ENCODE measurements at places on chromosomes 2 and 18.

DNA sequence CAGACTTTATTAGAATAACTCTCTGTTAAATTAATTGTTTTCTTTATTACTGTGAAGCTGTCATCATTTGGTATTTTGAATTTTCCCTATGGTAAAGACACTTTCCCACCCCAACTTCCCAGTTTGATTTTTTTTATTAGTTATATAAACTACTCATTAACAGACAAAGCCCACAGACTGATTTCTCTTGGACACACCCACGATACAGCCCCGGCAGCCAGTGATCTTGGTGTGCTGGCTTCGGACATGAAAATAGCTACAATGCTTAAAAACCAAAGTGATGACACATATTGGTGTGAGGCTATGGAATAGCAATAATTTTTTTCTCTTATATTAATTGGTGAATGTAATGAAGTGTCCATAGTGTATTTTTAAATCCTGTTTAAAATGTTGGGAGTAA, 225.4 kb upstream of the SIX3 start:
- DNase-seq = no peak

DNA sequence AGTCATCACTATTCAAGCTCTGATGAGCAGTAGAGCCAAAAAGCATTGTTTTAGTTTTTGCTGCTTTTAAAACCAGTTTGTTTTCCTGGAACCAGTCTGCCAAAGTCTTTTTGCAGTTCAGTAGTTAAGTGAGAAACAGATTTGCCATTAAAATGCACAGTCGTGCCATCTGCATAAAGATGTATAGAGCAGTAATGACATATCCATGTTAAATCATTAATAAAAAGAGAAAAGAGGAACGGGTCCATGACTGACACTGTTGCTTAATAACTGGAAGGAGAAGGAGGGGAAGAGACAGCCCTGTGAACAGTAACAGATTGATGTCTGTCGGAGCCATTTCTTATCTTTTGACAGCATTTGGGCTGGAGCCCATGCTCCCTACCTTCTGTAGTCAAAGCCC, 704.6 kb downstream of the SATB2 start:
- no peak for DNase-seq

- DNase-seq = no peak
These were observed 34.0 kb upstream of the SLC40A1 start for GRCh38 chr2:189614585-189614984.

DNA sequence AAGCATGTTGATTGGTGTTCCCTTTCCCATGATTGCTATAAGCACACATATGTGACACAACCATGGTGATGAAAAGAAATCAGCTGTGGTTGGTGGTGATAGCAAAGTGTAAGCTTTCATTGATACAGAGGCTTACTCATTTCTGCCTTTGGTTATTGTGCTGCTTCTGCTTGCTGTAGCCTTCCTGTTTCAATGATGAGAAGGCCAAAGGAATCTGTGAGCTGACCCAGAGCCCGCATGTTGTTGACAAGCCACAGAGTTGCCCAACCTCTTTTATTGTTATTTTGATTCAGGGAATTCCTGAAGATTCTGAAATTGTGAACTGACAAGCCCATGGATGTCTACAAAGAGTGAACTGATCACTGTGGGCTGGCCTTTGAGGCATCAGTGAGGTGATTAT, 164.4 kb downstream of the TMEFF2 start:
- DNase-seq = no peak

DNA sequence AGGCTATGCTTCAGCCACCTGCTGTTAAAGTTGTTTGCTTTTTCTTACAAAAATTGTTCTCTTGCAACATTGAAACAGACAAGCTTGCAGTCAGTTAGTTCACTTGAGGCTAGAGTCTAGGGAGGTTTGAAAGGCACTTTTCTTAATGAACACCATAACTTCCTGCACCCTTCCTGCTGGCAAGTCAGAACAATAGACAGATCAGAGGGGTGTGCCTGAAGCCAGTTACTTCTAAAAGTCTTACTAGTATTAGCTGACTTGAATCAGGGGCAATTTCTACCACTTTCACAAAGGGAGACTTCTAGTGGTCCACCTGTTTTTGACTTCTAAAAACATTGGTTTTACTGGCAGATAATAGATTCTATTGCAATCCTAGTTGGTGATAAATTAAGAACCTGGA, 367.4 kb upstream of the CDH20 start:
- no peak for DNase-seq

DNA sequence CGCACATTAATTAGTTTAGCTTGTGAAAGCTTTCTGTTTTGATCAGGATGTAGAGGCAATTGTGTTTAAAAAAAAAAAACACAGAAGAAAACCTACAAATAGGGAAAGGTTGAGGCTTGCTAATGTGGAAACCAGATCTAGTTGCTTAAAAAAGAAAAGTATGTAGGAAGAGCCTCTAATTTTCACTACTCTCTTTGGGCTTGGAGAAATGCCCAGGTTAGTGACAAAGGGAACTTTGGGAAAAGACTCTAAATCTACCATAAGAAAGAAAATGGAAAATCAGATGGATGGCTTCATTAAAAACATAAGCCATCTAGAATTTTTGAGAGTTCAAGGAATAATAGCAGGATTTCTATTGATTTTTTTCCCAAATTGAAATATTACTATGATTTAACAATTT, 47.3 kb upstream of the SLC38A11 start:
- no peak for DNase-seq

DNA sequence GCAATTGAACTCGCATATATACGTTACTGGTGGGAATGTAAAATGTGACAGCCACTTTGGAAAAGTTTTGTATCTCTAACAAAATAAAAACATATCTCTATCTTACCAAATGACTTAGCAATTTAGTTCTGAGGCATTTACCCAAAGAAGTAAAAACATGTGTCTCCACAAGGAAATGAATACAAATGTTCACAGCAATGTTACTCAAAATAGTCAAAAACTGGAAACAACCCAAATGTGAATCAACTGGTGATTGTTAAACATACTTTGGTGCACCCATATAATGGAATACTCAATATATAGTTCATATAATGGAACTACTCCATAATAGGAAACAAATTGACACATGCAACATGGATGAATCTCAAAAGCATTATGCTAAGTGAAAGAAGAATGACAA, 70.4 kb upstream of the DNER start:
- no peak for DNase-seq

DNA sequence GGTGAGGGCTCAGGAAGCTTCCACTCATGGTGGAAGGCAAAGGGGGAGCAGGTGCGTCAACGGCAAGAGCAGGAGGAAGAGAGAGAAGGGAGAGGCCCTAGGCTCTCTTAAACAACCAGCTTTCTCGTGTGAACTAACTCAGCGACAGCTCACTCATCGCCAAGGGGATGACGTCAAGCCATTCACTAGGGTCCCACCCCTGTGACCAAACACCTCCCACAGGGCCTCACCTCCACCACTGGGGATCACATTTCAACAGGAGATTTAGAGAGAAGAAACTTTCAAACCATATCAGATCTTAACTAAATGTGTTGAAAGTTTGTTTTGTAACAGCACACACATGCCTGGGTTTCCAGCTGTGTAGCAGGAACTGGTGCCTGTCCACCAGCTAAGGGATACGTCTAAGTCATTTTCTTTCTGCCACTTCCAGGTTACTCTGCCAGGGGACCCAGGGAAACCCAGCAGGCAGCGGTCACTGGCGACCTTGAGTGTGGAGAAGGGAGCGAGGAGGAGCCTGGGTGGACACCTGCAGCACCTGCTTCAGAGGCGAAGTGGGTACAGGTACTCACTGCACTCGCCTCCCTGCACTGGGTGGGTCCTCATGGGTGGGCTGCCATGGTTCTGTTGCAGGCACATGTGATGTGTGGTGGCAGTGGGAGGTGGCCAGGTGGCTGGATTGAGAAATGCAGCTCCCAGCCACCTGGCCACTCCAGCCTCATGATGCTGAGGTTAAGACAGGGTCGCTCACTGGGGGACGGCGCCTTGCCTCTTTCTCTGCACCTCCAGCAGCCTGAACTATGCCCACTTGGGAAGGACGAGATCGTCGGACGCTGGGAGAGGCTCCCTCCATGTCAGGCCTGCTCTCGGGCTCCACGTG, 8.4 kb upstream of the GPC1 start:
- DNase-seq = no peak

GRCh38 chr2:150449856-150450255, 37.6 kb downstream of the RND3 start:
- DNase-seq = no peak

GRCh38 chr2:160889439-160890170, 270.6 kb upstream of the TANK start:
- no peak for DNase-seq

GRCh38 chr2:71891719-71892422, 255.8 kb downstream of the CYP26B1 start:
- no peak for DNase-seq

DNA sequence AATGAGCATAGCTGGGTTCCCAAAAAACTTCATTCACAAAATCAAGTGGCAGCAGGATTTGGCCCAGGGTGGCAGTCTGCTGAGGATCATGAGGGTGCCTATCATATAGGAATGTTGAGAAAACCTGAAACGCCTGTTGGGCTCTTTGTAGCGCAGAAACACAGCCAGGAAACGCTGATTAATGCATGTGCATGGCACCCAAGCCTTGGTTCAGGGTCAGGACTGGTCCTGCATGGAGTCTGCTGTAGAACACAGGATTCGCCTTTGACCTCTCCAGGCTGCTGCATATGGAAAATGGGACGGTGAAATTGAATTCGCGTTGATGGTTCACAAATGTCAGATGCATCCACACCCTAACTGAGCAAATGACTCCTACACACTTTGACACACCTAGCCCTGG, 227.9 kb upstream of the COPS8 start:
- DNase-seq = no peak

- no peak for DNase-seq
These were observed 148.7 kb downstream of the DYSF start for GRCh38 chr2:71602115-71602495.

GRCh38 chr18:31721601-31722000, 37.2 kb upstream of the B4GALT6 start:
- no peak for DNase-seq

DNA sequence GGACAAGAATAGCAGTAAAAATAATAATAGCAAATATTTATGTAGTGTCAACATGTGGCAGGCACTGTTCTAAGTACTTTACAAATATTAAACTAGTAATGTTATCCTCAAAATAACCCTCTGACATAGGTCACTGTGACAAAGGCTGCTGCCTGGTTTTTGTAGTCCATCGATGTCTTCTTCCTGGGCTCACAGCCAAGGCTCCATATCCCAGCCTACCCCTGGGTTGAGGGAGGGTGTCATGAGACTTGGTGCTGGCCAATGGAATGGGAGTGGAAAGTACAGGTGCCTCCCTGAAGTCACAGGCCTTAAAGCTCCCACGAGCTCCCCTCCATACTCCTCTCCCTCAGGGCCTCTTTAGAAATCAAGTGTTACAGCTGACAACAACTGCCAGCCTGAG, 159.3 kb downstream of the CYRIA start:
- no peak for DNase-seq

DNA sequence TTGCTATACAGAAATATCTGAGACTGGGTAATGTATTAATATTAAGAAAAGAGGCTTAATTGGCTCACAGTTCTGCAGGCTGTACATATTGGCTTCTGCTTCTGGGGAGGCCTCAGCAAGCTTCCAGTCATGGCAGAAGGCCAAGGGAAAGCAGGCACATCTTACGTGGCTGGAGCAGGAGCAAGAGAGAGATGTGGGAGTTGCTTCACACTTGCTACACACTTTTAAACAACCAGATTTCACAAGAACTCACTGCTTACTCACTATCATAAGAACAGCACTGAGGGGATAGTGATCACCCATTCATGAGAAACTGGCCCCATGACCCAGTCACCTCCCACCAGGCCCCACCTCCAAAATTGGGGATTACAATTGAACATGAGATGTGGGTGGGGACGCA, 50.6 kb downstream of the MAPRE2 start:
- DNase-seq = no peak

DNA sequence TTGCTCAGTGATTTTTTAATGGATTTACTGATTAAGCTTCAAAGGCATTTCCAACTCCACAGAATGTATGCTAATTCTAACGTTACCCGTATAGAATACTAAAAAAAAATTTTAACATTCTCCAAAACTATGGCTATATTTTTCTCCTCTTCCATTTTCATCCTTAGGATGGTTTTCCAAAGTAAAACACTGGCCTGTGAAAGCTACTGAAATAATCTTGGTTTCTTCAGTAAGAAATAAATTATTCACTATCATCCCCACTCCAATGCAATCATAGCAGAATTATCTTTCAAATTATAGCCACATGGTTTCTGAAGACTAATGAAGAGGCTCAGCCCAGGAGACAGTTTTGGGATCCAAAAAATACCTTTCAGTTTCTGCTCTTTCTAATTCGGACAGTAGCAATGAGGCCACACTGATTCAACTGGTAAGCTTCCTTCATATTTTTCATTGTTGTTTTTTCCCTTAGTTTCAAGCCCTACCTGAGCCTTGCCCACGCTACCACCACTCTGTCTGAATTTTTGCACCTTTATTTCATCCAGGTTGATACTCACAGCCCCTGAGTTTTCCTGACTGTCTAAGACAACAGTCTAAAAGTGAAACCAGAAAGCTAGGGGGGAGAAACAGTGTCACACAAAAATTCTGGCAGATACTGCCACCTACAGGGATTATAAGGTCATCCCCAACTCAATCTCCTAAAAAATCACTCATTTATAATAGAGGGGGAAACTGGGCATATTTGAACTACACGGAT, 887.9 kb downstream of the NRXN1 start:
- DNase-seq = no peak

DNA sequence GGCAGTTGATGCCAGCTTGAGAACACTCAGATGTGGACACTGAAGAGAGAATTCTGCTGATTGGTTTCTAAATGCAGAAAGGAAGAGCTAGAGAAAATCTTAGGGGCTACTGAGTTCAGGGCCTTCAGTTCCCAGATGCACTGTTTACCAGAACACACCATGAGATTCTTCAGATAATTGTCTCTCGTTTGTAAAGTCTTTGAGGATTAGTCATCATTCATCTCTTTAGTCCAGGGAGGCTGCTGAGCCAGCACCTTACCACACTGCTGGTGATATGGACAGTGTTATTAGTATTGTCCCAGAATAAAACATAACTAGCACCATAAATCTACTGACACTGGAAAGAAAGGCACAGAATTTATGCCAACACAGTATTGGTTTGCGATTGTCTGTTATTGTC, 690.8 kb upstream of the CELF4 start:
- no peak for DNase-seq

DNA sequence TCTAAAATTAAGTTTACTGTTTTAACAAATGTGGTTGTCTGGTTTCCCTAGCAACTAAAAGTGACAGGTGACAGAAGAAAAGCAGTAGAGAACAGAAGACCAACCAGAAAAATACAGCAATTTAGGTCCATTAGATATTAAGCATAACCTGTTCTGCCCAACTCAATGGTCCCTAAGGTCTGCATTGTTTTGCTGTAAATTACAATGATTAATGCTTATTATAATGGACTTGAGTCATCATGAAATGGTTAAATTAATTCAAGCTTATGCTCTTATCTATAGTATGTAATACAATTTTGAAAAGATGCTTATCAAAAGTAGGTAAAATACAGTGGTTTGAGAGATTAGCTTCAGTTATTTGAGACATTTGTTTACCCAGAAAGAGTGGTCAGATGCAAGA, 378.0 kb downstream of the GRB14 start:
- no peak for DNase-seq

Measured in stimulated activated CD8-positive, alpha-beta memory T cell treated with anti-CD3 and anti-CD28 coated beads, Interleukin-15, amount 100 ng/mL, for 24 hours (primary cell).